ENCODE measurements at places on chromosomes 16 and 17.

DNA sequence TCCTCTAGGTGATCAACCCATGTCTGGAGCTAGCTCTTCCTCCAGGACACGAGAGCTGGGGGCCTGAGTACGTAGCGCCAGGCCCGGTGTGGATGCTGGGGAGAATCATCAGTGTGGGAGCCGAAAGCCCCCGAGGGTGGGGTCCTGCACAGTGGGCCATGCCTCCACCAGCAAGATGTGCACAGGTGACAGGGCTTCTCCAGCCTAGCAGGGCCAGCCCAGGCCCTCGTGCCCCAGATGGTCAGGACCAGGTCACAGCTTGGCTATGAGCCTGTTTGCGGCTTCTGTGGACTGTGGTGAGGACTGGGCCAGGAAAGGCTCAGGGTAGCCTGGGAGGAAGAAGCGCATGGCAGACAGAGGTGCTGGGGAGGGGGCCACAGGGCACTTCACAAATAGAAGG lies 7.8 kb downstream of the MPG start:
- DNase-seq = no peak

DNA sequence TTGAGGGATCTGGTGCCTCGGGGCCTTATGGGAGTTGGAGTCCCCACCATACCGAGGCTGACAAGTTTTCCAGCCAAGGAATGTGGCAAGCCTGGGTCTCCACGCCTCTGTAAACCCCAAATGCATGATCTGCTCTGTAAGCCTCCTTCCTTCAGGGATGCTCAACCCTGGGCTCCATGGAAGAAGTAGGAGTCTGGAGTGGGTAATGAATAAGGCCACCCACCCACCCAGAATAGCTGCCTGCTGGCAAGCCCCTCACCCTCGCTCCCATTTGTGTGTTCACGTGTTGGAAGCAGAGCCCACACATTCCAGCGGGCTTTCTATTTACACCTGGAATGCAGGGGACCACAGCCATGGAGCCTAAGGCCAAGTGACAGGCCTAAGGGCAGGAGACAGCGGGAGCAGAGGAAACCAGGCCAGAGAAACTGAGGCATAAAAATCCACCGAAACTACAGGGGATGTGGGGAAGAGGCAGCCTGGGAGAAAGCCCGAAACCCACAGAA lies 4.4 kb downstream of the DLG4 start:
- no peak for DNase-seq

- no peak for DNase-seq
Observed at GRCh38 chr16:65125871-65126270, 4.0 kb upstream of the CDH11 start.

- no peak for DNase-seq
Observed at GRCh38 chr17:38926293-38927070, 1.1 kb downstream of the LASP1NB start.

DNA sequence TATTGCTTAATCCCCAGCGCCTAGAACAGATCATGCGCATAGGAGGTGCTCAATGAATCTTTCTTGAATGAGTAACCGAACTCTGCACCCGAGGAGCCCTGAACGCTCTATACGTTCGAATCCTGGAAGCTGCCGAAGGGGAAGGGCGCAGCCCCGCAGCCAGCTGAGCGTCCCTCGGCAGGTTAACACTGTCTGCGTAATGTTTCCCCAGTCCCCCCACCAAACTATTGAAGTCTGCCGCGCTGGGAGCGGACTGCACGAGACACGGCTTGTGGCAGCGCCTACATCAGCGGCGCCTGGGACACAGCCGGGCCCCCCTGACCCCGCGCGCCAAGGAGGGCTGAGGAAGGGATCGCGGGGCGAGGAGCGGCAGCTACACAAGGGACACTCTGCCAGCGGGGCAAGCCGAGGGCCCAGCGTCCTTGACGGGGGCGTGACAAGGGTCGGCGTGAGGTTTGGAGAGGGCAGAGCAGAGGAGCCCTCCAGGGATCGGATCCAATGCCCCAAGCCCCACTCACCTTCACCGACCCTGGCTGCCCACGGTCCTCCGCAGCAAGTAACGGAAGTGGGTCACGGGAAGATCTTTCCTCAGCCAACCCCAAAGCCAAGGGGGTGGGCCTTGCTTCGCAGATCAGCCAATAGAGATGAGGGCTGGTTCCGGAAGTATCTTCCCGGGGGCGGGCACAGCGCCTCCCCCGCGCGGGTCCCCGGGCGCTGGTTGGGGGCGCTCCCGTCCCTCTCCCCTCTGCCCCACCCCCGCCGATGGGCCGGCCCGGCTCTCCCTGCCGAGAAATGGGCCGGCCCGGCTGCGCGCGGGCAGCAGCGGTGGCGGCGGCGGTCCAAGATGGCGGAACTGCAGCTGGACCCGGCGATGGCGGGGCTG lies at the start of the genes ATP5PD and KCTD2:
TSS of gene ATP5PD (minus strand) at position 563 of the 883 bp plus-strand sequence. CDS start 4,319 bp downstream, outside the sequence.
TSS of gene KCTD2 (plus strand) at position 819 of the 883 bp plus-strand sequence. CDS start at position 845, 26 bp downstream.
- peak; percentile 95 for DNase-seq

DNA sequence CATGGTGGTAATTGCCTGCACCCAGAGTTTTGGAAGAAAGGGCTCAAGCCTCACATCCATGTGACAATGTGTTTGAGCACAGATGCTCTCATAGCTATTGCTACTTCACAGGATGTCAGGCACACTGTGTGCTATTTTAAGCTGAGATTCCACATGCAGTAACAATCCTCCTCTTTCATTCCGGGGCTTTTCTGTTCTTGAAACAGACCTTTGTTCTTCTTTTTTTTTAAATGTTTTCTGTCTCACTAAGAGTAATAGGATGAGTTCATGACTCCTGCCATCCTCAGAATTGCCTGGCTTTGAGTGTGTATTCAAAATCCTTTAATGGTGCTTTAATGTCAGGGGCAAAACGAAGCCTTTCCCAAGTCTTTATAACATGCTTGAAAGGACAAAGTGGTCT lies 198.9 kb downstream of the ABCC12 start:
- no peak for DNase-seq

GRCh38 chr17:79073706-79074088 lies 927 bp upstream of the ENGASE start:
- DNase-seq = no peak

GRCh38 chr17:22138861-22139469 lies 446.6 kb downstream of the KCNJ18 start:
- DNase-seq = no peak

DNA sequence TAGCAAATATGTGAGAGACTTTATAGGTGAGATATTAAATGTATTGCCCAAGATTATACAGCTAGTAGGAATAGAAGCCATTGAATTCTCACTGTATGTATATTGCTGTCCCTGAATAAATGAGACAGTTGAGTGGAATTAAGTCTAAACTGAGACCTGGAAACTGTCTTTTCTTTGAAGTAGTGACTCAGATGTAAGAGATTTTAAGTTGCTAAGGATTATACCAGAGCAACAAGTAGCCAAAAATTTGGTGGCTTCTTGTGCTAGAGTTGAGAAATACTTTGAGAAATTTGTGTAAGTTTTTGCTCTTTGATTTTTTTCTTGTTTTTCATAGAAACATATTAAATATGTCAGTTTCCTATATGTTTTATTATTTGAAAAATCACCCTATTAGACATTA lies 58.7 kb downstream of the TANC2 start:
- no peak for DNase-seq

DNA sequence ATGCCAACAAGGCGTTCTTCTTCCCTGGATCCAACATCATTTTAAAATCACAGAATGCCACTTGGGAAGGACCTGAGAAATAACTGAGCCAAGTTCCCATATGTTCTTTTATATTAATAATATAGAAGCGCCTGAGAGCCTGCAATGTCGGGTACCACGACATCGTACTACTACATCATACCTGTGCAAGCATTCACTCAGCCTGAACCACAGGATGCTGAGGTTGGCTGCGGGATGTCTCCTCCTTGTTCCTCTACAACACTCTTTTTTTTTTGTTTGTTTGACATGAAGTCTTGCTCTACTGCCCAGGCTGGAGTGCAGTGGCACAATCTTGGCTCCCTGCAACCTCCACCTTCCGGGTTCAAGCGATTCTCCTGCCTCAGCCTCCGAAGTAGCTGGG lies 2.1 kb upstream of the ATP2C2 start:
- DNase-seq = no peak

DNA sequence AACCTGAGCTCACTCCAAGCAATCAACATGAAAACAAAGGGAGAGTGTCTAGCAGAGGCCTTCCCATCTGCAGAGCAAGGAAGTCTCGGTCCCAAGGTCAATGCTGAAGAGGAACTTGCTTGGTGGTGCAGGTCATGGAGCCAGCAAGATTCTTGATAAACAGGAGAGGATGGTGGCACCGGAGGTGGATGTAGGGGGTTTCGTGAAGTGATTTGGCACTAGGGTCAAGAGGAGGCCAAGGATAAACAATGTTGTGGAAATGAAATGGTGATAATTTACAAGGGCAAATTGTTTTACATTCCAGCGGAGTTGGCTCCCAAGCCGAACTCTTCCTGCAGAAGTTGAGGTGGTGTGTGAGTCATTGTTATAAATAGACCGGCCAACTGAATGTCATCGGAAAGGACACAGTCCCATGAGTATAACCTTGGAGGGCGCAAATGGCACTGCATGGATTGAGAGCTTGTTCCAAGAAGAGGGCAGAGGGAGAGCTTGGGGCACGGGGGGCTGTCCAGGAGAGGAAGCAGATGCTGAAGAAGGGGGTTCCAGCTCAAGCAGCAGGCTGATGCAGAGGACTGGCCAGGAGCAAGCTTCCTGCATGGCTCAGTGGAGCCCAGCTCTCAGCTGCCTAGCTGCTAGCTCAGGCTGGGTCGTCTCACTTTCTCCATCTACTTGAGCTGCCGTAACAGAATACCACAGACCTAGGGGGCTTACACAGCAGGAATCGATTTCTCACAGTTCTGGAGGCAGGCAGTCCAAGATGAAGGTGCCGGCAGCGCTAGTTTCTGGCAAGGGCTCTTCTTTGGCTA lies 136.6 kb downstream of the COPRS start:
- DNase-seq = no peak

GRCh38 chr17:78873519-78874340 lies 29.3 kb downstream of the CEP295NL start:
- no peak for DNase-seq

DNA sequence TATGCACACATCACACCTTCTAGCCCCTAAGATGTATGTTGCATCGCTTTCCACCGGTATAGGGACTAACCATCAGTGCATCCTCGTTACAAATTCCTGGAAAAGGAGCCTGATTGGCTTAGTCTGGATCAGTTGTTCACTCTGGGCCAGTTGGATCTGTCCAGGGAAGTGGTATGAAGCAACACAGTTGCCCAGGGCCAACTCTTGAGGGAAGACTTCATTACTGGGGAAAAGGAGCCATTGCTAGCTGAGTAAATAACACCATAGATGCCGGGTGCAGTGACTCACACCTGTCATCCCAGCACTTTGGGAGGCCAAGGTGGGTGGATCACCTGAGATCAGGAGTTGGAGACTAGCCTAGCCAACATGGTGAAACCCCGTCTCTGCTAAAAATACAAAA lies 275.2 kb upstream of the RBFOX1 start:
- no peak for DNase-seq

DNA sequence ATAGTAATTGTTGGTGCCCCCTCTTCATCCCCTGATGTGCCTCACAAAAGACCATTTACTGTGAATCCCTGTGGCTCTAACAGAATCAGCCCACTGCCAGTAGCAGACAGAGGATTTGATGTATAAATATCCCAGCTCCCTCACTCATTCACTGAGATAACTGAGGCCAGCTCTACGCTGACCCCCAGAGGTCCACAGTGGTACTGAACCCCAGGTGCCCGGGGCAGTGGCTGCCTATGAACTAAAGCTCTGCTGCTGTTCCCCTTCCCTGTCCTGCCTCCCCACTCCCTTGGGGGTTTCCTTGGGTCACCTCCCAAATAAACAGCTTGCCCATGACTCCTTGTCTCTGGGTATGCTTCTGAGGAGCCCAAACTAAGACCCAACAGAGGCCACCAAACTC lies 295.8 kb downstream of the FOXL1 start:
- no peak for DNase-seq

GRCh38 chr16:48499923-48500381 lies 110.0 kb downstream of the N4BP1 start:
- DNase-seq = no peak

DNA sequence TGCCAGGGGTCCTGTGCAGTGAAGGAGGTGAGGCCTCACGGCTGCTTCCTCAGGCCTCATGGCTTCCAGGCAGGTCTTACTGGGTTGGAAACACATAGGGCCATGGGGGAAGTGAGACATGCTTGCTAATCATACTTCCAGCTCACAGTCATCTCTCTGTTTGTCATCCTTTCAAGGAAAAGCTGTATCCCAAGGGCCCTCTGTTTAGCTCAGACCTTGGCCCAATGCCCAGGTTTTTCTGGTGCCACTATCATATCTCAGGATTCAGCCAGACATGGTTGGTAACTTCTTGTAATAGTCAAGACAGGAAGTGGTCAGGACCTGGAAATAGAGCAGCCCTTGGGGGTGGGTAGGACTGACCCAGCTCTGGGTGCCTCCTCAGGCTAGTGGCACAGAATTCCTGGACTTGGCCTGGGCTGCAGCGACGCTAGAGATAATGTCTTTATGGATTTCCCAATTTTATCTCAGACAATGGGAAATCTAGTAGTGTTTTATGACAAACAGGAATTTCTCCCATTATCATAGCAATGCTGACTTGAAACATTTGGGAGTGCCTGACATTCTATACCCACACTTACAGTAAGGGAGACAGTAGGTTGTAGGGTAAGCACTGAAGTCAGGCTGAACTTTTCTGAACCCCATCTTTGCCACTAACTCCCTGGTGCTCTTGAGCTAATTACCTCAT lies 13.5 kb upstream of the ITGB3 start:
- DNase-seq = no peak

- DNase-seq = no peak
Observed at GRCh38 chr17:62150471-62150870, 85.4 kb upstream of the MED13 start.

DNA sequence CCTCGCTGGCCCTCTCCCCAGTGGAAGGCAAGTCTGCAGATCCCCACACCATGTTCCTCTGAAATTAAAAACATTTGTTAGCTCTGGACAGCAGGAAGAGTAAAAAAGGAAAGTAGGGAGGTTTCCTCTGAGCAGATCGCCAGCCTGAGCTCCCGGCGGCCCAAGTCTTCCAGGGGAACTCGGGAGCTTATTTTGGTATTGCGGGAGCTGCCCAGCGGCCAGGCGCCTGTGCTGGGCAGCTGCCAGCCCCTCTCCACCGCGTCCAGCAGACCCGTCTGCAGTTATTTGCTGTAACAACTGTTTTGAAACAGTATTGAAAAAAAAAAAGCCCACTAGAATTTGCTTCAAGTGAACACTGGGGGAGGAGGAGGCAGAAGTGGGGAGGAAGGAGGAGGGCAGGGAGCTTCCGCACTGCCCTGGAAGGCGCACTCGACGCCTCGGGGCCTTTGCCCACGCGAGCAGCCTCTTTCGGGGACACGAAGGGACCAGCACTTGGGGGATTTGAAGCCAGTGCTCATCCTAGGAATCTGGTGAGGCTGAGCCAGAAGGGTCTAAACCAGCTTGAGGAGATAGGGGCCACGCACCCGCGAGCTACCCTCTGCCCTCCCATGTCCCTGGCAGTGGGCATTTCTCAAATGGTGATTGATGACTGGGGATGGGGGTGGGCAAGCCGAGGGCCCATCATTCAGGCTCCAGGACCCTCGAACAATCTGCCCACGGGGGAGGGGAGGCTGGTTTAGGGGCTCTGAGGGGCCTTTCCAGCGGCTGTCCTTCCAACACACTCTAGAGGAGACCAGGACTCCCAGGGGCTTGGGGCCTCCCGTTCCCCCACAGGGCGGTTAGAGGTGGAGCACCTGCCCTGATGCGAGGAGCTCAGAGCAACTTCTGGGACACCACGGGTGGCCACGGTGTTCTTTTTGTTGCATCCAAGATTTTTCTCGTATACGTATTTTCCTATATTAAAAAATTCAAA lies 3.0 kb upstream of the BAHCC1 start:
- no peak for DNase-seq

All from CD8-positive, alpha-beta T cell (primary cell).